ENCODE measurements at places on chromosomes 1 and 21.

DNA sequence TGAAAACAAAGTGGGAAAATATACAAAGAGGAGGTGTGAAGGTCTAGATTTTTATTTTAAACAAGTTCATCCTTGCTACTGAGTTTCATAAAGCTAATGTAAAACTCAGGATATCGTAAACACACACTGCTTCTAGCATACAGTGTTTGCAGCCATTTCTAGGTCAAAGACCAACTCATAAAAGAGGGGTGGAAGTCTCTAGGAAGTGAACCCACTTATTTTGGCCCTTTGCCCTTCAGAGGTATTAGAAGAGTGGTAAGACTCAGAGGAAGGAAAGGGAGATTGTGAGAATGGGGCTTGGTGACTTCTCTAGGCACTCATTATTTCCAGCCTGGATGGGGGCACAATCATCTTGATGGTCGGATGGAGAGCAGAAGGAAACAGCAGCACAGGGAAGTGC lies 91.2 kb downstream of the TNFSF18 start:
- no peak for DNase-seq

DNA sequence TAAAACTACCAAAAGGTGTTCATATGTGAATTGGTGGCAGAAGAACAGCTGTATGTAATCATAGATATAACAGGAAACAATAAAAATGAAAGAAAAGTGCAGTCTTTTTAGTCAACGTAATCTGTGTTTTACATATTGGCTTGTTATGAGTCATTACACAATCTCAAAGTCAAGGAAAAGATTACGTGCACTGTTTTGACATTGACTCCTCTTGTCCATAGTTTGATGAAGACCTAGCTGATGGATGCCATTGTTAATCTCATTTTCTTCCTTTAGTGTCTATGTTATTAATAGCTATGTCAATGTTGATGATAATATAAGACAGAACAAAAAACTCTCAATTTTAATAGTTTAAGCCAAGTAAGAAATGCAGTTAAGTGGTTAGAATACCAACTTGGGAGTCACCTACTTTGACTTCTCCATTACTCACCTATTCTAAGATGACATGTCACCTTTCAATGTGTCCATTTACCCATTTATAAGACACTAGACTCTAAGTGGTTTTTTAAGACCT lies 84.5 kb upstream of the SAMSN1 start:
- DNase-seq = no peak

GRCh38 chr1:156823210-156823790 lies 6.7 kb upstream of the SH2D2A start:
- DNase-seq = no peak

GRCh38 chr1:68183895-68184294 lies 48.4 kb downstream of the WLS start:
- no peak for DNase-seq

DNA sequence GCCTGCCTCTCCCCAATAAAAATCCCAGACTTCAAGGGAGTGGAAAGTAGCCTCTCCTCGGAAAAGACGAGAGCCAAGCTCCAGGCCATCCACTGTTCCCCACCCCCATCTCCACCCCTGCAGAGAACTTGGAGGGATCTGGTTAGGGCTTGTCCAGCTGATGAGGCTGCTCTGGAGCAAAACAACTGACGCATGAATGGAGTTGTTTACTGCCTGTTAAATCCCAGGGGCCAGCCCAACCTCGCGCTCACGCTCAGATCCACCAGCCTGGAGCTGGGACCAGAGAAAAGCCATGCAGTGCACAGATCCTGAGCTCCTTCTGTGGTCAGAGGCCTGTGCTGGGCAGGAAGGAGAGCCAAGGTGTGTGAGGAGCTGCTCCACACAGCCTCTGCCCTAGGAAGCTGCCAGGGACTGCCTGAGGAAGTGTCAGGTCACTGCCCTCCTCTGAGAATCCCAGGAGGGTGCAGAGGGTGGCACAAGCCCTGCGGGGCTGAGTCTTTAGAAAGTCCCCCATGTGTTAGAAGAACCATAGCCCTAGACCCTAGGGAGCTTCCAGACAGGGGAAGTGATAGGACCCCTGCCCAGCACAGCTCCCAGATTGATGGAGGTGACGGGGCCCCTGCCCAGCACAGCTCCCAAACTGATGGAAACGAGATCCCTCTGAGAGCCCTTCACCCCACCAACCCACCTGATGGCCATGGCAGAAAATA lies 109.0 kb upstream of the IPO9 start:
- no peak for DNase-seq

- no peak for DNase-seq
These were observed 1.2 kb upstream of the KCNE1 start for GRCh38 chr21:34513129-34513675.

- no peak for DNase-seq
These were observed 43.6 kb downstream of the ACKR1 start for GRCh38 chr1:159248311-159248710.

GRCh38 chr1:22755641-22756040 lies 45.0 kb downstream of the EPHB2 start:
- no peak for DNase-seq

DNA sequence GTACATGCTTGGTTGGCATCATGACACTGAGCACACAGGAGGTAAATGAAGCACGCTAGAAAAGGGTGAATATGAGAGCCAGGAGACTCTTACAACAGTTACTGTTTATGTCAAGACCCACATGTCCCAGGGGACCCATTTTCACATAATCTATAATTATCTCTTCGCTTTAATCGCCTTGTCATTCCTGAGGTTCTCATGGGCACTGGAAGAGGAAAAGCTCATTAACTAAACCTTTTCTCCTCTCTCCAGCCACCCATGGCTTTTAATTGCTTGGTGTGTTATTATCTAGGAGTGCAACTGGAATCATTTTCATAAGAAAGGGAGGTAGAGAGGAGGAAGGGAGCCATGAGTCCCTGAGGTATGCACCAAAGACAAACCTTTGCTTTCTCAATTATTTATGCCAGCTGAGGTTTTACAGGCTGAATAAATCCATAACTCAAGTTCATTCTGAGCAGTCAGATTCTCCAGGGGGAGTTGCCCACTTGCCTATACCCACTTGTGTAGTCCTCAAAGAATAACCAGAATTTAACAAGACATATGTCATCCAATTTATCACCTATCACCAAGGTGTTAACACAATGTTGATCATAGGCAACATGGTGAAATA lies 77.4 kb downstream of the ACBD6 start:
- no peak for DNase-seq

GRCh38 chr1:178693366-178693765 lies 31.7 kb upstream of the RALGPS2 start:
- no peak for DNase-seq

DNA sequence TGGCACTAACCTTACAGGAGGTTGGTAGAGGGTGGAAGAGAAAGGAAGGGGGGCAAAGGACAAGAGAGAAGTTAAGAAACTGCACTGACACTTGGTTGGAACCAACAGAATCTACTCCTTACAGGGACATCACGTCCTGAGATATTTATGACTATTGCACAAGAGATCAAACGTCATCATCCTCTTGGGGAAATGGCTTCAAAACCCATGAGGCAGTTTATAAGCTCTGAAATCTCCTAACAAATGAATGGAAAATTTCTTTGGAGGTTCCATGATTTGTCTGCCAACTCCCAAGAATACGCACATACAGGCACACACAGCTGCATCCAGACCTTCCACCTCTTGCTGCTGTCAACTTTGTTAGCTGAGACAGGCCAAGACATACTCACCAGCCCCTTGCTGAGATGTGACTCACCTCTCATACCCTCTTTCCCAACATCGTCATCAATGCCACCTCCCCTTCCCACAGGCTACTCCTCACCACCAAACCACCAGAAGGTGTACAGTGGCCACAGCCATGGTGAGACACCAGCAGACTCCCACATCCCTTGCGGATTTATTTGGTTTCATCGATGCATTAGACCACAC lies 135.5 kb downstream of the SETD4 start:
- no peak for DNase-seq

DNA sequence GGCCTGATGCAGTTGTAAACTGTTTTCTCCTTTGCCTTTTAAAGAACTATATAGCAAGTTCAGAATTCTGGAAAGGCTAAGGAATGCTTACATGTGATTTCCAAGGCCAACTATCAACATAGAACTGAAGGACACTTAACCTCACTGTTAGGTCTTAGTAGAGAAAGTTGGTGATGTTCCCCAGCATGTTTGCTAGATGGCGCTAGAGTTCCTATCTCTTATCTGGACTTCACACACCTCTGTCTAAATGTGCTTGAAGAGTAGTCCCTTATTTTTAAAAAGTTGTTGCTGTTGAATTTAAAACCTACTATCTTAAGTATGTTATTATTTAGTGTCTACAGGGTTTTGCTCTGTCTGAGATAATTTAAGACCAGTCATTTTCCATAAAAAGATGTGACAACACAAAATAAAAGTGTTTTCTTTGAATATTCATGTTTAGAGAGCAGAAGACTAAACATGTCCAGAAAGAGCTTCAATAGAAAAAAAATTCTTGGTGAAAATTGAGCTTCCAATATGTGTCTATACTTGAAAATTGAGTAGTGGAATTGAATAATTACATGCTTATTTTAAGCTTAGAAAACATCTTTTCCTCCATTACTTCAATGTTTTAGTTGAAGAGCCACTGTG lies 237.3 kb downstream of the S1PR1 start:
- DNase-seq = no peak

GRCh38 chr1:232127190-232127589 lies 500.6 kb downstream of the DISC1 start:
- no peak for DNase-seq

DNA sequence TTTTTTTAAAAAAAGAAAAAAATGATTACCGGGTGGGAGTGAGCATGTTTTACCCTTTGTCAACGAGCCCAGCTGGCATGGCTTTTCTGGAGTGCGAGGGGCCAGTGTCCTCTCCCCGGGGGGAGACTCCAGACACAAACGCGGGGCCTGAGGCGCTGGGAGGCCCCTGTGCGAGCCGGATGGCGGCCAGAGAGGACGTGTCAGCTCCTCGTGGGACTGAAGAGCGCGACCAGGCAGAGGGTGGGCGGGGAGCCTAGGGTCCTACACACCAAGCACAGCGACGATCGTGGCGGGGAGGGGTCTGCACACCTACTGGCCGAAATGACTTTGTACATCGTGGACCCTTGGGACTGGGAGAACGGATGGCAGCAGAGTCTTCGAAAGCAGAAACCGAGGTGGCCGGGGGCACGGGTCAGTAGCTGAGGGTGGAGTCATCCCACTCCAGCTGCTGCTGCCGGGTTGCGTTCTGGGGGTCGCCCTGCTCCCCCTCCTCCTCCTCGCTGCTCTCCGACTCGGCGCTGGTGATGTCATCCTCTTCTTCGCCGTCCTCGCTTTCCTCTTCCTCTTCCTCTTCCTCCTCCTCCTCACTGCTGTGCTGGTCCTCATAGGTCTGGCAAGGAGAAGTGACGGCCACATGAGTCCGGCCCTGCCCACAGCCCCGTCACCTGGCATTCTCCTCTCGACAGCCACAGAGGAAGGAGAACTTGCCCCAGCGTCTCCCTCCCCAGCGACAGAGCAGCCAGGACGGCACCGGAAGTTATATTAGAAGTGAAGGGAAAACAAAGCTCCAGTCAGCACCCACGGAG lies 78.8 kb downstream of the PIK3CD start:
- DNase-seq = no peak

- DNase-seq = no peak
These were observed 12.7 kb downstream of the DHX9 start for GRCh38 chr1:182851825-182852224.

- DNase-seq = no peak
These were observed 58.9 kb downstream of the VPS26C start for GRCh38 chr21:37208056-37208721.

- no peak for DNase-seq
These were observed 130.0 kb upstream of the ZNHIT6 start for GRCh38 chr1:85838238-85838637.

DNA sequence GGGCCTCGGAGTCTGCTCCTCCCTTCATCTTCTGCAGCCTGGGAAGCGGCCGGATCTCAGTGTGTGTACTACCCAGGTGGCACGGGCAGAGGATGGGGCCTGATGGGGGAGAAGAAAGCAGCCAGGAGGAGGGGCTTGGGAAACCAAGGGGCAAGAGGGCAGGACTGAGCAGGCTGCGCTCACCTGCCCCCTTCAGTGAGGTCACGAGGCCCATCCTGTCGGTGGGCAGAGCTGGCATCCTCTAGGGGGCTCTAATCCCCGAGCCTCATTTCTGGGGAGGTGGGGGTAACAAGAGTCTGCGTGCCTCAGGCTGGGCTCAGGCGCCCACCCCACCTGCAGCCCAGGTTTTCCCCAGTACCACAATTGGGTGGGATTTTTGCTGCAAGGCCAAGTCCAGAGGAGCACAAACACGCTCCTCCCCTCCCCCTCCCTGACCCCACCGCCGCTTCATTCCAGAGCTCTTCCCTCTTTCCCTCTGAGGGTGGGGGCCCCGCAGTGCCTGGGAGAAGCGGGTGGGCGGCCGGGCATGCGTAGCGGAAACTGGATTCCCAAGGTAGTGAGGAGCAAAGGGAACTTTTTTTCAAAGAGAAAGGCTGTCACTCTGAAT lies 1.8 kb upstream of the WNT3A start:
- no peak for DNase-seq

DNA sequence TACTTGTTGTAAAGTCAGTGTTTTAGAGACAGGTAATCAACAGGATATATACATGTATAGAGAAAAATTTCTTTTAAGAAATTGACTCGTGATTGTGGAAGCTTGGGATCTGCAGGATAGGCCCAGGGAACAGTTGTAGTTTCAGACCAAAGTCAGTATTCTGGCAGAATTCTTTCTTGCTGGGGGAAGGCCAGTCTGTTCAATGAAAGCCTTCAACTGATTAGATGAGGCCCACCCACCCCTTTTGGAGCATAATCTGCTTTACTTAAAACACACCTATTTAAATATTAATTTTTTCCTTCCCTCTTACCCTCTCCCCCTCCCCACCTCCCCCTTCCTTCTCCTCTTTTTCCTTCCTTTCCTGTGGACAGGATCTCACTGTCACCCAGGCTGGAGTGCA lies 48.0 kb downstream of the FNBP1L start:
- DNase-seq = no peak

GRCh38 chr1:70353601-70354331 lies 756 bp downstream of the ANKRD13C start:
- DNase-seq = peak; percentile 46

DNA sequence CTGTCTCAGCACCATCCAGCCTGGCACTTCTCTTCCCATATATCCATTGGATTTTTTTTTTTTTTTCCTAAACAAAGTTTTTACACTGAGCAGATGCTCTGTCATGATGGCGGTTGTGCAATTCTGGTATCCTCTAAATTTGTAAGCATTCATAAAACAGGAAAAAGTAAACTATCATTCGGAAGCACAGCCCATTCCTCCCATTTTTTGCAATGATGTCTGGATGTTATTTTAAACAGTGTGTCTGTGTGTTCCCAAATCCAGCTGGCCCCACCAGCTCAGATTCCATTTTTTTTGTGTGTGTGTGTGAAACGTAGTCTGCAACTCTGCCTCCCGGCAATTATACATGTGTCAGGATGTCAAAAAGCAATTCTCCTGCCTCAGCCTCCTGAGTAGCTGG lies 33.5 kb downstream of the PDPN start:
- no peak for DNase-seq

GRCh38 chr1:109564194-109564878 lies 15.9 kb downstream of the GNAI3 start:
- no peak for DNase-seq

- no peak for DNase-seq
These were observed 15.9 kb upstream of the IFNAR1 start for GRCh38 chr21:33308586-33309490.
